ENCODE measurements at places on chromosomes 11 and 22.

DNA sequence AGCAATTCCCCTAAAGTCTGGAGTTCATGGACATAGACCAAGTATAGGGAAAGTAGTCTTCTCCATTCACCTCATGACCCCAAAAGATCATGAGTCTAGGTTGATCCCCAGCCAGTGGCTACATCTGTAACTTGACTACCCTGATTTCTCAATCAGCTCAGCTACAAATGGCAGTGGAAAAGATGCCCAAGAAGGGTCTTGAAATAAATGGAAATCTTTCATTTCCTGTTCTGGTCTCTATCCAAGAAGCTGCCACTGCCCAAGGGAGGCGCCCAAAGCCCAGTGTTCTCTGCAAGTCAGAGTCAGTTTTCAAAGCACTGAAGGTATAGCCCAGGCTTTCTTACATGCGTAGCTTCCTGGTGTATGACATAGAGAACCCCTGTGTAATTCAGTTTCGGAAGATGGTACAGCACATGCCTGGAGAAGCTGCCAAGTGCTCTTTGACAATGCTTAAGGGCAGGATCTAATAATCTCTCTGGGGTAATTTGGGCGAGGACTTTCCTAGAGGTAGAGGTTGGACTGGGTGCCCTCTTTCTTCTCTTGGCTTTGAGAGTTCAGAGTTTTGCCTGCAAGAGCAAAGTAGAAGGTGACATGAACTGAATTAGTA lies 101.1 kb downstream of the ADAMTS15 start:
- DNase-seq = no peak

DNA sequence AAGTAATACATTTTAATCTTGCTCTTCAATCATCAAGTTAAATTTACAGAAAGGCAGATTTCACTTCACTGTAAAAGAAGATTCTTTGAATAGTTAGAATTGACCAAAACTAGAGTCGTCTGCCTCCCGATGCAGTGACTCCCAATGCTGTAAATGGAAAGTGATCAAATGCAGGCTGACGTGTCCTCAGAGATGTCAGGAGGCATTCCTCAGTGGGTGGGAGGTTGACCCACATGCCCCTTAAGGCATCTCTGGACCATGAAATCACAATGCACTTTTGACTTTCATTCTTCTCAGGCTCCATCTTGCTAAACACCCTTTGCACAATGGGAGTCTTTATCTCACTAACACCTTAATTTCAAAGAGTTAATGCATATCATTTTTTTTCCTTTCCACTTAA lies 19.0 kb upstream of the CECR2 start:
- DNase-seq = peak; percentile 36

DNA sequence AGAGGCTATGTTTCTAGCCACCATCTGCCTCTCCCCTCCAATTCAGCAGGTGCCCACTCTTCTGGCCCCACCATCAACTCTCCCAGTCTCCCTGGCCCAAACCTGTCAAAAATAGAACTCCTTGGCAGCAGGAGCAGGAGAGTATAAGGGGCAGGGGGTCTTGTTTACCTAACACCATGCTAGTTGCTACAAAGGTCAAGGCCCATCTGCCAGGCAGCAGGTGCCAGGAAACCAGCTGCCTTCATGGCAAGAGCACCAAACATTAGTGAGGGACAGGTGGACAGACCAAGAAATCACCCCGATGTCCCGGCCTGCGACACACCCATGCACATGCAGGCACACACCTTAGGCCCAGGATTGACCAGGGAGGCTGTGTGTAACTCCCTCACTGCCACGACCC lies 387.9 kb downstream of the BUD13 start:
- no peak for DNase-seq

GRCh38 chr11:60914633-60915247 lies 782 bp downstream of the TMEM109 start:
- no peak for DNase-seq

DNA sequence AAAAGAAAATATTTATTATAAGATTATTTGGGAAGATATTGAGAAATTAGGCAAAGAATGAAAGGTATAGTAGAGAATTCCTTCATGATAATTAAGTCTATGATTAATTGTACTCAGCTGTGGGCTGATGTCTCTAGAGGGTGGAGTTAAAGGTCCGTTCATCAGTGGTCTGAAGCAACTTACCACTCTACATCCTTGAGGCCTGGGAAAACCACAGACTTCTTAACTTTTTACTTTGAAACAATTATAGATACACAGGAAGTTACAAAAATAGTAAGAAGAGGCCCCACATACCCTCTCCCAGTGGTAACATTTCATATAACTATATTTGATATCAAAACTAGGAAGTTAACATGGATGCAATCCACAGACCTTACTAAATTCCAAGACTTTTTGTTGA lies 167.0 kb upstream of the NECTIN1 start:
- no peak for DNase-seq

DNA sequence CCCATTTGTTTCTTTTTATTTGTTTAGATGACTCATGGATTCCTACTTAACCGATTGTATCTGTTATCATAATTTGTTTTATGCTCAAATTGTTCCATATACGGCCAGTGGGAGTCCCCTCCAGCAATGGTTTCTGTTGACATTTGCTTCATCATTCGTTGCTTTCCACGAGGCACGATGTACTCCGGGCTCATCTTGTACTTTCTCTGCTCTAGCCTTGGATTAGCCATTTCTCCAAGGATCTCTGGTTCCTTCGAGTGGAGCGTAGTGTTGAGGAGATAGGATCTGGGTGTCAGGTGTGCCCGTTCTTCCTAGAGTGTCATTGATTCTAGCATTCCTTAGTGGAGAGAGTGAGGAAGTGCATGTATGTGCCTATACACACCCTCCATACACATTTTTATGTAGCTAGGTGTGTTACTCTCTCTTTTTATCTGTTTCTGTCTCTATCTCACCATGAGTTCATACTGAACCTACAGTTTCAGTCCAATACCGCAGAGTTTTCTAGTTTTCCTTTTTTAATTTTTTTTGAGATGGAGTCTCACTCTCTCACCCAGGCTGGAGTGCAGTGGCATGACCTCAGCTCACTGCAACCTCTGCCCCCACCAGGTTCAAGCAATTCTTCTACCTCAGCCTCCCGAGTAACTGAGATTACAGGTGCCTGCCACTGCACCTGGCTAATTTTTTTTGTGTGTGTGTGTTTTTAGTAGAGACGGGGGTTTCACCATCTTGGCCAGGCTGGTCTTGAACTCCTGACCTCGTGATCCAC lies 31.4 kb downstream of the TECTA start:
- DNase-seq = no peak

DNA sequence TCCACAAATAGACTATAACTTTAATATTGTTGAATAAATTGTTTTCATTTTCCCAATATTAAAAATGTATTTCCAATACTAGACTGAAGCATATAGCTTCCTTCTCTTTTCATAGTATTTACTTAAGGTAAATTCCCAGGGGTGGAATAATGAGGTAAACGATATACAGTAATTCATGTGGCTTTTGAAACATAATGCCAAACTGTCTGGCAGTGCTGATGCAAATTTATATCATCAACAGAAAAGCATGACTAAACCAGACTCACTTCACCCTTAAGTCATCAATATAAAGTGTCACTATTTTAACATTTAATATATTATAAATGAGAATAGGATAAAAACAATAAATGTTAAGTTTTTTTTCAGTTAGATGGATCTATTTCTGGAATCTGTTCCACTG lies 13.6 kb downstream of the C2CD3 start:
- DNase-seq = no peak

- DNase-seq = no peak
Measured at GRCh38 chr22:47355776-47356510, 593.5 kb downstream of the TBC1D22A start.

DNA sequence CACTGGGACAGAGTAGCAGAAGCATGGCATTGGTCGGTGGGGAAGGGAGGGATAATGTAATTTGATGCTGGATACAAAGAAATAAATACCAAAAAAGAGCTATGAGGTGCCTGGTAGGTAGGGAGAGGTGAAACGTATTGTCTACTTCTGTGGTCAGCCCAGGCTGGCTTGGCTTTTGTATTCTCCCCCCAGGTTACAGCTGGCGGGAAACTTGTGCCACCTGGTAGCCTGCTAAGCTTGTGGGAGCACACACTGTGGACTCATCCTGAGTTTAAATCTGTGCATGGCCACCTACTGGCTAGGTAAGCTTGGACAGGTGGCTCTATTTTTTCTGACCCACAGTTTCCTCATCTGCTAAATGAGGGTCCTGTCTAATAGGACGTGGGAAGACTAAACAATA lies 165.2 kb upstream of the E2F8 start:
- DNase-seq = no peak

DNA sequence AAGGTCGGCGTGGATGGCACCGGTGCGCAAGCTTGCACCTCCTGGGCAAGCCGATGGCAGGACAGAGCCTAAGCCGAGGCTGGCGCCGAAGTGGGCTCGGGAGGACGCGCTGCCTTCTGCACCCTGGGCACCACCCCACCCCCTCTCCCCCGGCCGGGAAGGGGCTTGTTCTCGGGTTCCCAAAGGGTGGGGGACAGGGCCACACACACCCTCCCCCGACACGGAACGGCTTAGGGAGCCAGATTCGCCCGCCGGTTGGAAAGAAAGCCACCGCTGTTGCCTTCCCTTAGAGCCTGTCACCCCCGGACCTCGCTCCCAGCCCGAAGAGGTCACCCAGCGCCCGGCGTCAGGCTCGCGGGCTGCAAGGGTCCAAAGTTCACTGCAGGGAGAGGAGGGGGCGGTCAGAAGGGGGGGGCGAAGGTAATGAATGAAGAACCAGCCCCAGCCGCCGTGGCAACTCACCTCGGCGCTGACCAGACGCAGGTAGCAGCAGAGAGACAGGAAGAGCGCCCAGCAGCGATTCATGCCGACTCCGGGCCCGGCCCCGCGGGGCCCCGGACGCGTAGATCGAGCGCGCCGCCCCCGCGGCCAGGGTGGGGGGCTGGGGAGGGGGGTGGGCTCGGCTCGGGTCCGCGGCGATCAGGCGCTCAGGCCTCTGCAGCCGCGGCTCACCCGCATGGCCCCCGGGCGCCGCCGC lies 1.2 kb downstream of the PDGFB start:
- no peak for DNase-seq

- no peak for DNase-seq
Measured at GRCh38 chr11:69317401-69318092, 23.6 kb downstream of the MYEOV start.

GRCh38 chr11:86292912-86293616 lies 9.0 kb upstream of the HIKESHI start:
- DNase-seq = no peak

DNA sequence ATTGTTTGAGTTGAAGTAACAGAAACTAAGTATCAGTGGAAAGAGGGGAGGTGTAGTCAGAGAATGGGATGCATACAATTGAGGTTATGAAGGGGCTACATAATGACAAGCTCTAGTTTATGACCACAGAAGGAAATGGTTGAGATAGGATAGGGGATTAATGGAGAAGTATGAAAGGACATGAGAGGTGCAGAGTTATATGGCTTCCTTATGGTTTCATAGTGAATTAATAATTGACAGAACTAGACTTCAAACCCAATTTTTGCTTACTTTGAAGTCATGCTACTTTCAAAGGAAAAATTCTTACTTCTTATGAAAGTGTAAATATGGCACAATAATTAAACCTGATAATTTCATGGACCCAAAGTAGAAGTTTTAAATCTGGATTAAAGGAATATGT lies 340.3 kb upstream of the LRRC4C start:
- DNase-seq = no peak

DNA sequence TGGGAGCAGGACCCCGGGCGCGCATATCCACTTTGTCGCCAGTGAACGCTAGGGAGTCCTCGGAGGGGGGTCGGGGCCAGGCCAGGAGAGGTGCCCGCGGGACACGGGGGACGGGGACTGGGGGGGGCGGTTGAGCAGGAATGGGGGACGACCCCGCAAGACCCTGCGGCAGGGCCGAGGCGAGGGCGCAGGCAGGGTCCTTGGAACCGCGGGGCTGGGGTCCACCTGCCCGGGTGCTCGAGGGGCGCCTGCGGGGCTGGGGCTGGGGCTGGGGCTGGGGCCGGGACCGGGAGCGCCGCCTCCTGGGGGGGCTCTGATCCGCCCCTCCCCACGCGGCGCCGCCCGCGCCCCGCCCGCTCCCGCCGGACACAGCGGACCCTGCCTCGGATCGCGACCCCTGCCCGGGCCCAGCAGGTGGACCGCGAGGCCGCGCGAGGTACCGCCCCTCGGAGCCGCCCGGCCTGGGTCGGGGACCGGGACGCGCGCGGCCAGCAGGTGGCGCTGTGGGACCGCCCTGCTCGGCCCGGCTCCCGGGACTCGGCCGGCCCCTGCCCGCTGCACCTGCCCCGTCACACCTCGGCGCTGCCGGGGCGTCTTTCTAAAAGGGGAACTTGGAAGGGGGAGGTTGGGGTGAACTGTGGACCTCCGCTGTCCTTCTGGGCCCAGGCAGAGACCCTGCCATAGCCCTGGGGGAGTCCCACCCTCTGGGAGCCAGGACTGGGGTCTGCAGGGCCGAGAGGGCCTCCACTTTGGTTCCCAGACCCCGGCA lies 11.0 kb downstream of the CRELD2 start:
- peak; percentile 0 for DNase-seq

DNA sequence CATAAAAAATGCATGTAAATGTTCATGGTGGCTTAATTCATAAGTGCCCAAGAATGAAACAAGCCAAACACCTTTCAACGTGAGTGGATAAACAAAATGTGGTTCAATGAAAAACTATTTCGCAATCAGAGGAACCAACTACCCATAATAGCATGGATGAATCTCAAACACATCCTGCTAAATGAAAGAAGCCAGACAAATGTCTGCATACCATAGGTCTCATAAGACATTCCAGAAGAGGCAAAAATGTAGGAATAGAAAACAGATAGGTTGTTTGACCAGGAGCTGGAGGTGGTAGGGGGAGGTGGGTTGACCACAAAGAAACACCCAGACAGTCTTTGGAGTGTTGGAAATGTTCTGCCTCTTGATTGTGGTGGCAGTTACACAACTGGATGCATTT lies 13.2 kb upstream of the OSBPL5 start:
- DNase-seq = no peak

- peak; percentile 58 for DNase-seq
Measured at GRCh38 chr22:45842291-45842991, 134.5 kb downstream of the WNT7B start.

- DNase-seq = no peak
Measured at GRCh38 chr22:19998991-19999820, 17.4 kb downstream of the ARVCF start.

DNA sequence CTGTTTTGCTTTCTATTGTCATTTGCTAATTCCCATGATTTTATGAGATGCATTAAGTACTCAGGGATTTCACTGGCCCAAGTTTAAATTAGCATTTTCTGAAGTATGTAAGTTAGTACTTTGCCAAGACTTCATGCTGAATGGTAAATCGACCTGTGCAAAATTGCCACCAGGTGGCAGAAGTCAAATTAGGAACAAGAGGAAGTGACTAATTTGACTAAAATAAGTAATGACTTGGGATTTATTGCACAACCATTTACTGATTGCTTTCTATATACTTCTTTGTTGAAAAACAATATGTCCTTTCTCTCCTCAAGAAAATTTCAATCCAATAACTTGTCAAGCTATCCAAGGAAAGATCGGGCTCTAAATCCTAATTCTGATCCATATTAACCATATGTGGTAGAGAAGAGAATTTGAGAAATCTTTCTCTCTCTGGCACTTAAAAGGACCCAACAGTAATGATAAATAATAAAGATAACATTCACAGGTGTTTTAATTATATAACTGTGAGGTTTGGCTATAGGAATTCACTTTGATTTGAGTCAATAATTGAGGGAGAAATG lies 253.7 kb upstream of the CHORDC1 start:
- DNase-seq = peak; percentile 19

Measured in kidney glomerular epithelial cell (primary cell).